ENCODE measurements at places on chromosomes 11 and 22.

GRCh38 chr11:132139181-132139580, 768.8 kb downstream of the NTM start:
- DNase-seq, result no peak

- DNase-seq, result peak; percentile 56
Observed at GRCh38 chr11:12087075-12088004, 23.1 kb upstream of the MICAL2 start.

- peak; percentile 40 for DNase-seq
Observed at GRCh38 chr22:50339945-50340879, 2.9 kb upstream of the PPP6R2 start.

DNA sequence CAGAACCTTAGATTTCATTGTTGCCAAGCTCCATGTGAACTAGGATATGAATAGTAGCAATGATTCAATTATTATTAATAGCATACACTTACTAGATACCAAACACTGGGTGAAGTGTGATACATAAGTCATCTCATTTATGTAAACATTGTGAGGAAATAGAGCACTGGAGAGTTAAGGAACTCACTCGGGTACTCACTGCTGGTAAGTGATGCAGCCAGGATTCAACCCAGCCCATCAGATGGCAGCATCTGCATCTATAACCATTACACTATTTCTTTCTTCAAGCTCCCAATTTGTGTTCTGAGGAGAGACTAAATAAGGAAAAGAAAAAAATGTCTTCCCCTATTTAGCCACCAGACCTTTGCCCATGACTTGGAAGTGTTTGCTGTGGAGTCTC, 10.2 kb upstream of the ALG8 start:
- no peak for DNase-seq

DNA sequence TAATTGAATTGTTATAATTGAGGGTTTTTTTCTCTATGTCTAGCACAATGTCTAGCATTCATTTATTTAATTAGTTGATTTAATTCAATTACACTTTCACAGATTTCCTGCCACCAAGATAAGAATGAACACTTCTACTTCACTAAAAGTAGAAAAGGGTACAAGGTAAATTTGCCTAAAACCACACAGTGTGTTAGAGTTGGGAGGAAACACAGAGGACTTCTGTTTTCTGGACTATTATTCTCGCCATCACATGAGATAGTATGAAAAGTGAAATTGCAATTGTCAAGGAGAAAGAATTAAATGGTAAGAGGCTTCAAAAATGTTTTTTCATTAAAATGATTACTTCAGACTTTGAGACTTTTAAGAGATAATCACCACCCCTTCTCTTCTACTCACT, 109.5 kb downstream of the ETS1 start:
- no peak for DNase-seq

DNA sequence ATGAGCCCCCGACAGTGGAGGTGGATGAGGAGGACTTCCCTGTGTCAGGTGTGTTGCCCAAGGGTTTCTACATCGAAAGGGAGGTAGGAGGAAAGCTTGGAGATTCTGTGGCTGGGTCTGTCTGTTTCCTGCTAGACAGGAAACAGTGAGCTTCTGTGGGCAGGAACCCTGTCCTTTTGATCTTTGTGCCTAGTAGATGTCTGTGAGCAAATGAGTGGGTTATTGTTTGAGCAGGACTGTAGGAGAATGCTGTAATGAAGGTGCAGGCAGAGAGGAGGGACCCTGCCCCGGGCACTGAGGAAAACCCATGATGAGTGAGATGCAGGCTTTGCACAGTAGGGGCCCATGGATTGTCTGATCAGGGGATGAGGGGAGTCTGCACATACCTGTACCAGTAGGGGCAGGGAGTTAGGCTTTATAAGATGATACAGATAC, 14.0 kb downstream of the USP35 start:
- peak; percentile 76 for DNase-seq
